NCI-H2171 (cell line): ENCODE measurements at places on chromosomes 11 and 22.

- DNase-seq: no peak
Observed at GRCh38 chr22:42863349-42863961, 6.4 kb upstream of the ARFGAP3 start.

GRCh38 chr11:120215634-120216033, 4.8 kb downstream of the OAF start:
- DNase-seq: no peak

GRCh38 chr22:49070501-49070900, 757.2 kb downstream of the BRD1 start:
- no peak for DNase-seq

DNA sequence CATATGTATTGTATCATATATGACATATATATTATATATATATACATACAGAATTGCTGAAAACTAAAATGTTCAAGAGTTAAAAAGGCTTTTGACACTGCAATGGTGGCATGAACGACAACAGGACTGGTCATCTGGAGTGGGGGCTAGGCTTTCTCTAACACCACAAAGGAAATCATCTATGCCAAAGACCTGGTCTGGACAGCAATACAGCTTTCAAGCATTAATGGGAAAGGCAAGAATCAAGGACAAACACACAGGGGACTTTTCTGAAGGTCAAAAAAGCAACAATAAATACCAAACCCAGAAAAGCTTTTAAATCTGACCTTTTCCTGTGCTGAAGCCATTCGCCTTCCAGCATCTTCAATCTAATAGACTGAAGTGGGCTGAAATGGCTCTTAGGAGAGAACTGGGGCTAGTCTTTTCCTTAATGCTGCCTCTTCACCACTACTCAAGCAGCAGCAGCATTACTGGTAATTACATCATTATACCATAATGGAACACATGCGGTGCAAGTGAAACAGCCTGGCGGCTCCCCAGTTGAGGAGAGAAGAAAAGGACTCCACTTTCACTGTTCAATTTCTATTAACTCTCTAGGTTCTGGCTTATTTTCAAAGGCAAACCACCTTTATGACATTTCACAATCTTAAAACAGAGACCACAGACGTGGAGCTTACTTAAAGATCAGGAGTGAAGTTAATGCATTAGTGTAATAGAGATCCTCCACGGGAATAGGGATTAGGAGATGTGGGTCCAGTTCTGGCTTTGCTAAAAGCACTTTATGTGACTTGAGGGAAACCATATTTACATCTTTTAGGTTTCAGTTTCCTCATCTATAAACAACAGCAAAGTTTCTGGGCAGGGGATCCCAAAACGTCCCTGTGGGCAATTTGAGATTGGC, 63.0 kb downstream of the GAB2 start:
- no peak for DNase-seq

- no peak for DNase-seq
Observed at GRCh38 chr22:34475886-34476285, 555.6 kb upstream of the LARGE1 start.

DNA sequence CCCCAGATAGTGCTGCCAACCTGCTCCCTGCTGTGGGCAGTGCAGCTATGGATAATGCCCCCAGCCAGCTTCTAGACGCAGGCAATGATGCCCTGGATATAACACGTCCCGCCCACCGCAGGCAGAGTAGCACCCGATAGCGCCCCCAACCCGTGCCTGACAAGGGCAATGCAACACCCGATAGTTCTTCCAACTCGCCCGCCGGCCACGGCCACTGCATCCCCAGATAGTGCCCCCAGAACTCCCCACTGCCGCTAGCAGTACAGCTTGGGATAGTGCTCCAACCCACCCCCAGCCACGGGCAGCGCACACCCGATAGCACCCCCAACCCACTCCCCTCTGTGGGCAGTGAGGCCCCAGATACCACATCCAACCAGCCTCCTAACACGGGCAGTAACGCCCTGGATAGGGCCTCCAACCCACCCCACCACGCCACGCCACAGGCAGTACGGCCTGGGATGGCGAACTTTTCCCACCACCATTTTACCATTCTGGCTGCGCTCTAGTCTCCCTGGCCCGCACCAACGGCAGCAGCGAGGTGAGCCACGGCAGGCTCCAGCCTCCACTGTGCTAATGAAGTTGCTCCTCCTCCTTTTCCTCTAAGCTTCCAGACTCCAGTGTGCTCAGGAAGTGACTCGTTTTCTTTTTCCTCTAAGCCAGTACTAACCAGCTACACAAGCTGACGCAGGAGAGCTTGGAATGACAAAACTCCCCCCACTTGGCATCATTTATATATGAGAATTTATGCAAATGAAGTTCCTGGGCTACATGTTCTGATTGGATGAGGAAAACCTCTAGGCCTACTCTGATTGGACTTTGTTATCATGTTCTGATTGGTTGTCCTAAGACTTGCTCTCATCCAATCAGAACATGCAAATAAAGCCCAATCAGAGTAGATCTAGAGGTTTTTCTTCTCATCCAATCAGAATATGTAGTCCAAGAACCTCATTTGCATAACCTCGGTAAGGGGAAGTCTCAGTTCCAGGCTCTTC, 3.0 kb upstream of the RFPL3 start:
- no peak for DNase-seq

- DNase-seq: no peak
Observed at GRCh38 chr11:12808519-12808918, 134.3 kb downstream of the TEAD1 start.
